ENCODE measurements at places on chromosomes 2 and 18.

- DNase-seq = no peak
Observed at GRCh38 chr2:47033102-47033880, 117.7 kb upstream of the MCFD2 start.

DNA sequence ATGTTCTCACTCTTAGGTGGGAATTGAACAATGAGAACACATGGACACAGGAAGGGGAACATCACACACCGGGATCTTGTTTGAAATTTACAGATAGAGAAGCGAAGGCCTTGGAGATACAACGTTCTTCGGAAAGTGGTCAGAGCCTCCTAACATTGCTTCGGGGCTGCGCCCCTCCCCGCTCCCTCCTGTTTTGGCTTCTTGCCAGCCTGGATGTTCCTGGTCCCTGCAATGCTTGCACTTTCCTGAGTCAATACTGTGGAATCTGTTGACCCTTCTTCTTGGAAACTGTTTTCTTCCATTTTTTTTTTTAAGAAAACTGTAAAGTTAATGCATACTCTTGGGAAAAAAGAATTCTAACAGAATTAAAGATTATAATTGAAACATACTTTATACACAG is 360.8 kb downstream of the SOCS6 start:
- DNase-seq = no peak

- DNase-seq = no peak
Observed at GRCh38 chr2:32947484-32948143, 861 bp downstream of the LTBP1 start.

DNA sequence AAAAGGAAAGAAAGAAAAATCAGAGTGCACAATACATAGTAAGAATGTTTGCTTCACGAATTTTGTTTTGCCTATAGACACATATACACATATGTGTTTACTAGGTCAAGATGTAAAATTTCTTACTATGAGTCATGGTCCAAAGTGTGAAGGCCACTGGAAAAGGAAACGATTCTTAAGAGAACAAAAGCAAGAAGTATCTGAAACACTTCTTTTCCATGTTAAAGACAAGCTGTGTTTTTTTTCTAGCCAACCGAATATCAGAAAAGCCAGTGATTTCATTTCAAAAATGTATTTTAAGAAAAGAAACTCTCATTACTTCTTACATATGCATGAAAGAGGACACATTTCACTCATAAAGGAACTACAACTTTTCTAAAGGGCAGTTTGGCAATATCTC is 24.9 kb downstream of the PECR start:
- no peak for DNase-seq

Measured in CD4-positive, alpha-beta T cell treated with Interleukin-2 at 100 ng/mL for 4 hours (primary cell).